ENCODE measurements at places on chromosomes 4 and X. TPM values are rescaled to one million over a fixed set of nuclear protein-coding genes. Genes with fewer than 3 reads are reported as not detected.

- no peak for DNase-seq
These were observed 8.2 kb downstream of the ZCCHC4 start for GRCh38 chr4:25320773-25321172.

DNA sequence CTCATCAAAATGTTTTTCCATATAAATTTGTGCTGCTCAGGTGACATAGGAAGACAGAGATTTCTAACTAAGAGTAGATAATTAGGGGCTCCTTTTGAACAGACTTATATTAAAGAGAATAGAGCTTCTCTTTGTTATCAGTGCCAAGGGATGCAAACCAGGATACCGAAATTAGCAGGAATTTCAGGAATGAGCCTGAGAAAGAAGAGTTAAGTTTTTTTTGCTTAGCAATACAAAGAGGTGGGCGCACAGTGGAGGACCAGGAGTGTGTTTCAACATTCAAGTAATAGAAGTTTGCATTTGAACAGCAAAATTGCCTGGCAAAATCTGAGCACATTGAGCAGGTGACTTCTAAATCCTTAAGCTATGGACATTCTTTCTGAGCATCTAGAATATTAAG is 541.3 kb downstream of the GBA3 start:
- DNase-seq = no peak

DNA sequence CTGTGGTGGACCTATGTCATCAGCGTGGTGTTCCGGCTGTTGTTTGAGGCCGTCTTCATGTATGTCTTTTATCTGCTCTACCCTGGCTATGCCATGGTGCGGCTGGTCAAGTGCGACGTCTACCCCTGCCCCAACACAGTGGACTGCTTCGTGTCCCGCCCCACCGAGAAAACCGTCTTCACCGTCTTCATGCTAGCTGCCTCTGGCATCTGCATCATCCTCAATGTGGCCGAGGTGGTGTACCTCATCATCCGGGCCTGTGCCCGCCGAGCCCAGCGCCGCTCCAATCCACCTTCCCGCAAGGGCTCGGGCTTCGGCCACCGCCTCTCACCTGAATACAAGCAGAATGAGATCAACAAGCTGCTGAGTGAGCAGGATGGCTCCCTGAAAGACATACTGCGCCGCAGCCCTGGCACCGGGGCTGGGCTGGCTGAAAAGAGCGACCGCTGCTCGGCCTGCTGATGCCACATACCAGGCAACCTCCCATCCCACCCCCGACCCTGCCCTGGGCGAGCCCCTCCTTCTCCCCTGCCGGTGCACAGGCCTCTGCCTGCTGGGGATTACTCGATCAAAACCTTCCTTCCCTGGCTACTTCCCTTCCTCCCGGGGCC is 1.2 kb downstream of the GJB1 start:
- DNase-seq = no peak

DNA sequence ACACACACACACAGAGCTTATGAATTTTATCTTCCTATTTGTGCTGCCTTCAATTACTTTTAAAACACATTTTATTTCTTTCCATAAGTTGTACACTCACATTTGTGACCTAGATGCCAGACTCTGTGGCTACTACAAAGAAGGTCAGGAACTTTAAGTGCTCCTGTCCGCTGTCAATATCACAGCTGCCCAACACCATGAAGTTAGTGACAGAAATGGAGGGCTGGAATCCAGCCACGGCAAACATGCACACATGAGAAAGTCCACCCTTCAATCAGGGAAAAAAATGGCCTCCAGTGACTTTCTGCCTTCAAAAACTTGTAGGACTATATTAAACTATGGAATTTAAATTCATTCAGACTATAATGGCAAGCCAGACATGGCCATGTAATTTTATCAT is 334.4 kb upstream of the FSTL5 start:
- no peak for DNase-seq

The STPG2 gene
- total RNA-seq = 1.4 TPM

The CHRDL1 gene
- total RNA-seq = 34.7 TPM

The HTN3 gene
- not detected for total RNA-seq

The HTT gene
- 109 TPM for total RNA-seq

The TMEM255A gene
- 2.1 TPM for total RNA-seq

Data from ureter (tissue), 1 donor.